ENCODE measurements at places on chromosomes 12 and 14. TPM values are rescaled to one million over a fixed set of nuclear protein-coding genes. Genes with fewer than 3 reads are reported as not detected.
A peak's percentile ranks its signal among the peaks of the same experiment; 100 is the strongest.

The SPPL3 gene
- total RNA-seq, result 75.6 TPM

DNA sequence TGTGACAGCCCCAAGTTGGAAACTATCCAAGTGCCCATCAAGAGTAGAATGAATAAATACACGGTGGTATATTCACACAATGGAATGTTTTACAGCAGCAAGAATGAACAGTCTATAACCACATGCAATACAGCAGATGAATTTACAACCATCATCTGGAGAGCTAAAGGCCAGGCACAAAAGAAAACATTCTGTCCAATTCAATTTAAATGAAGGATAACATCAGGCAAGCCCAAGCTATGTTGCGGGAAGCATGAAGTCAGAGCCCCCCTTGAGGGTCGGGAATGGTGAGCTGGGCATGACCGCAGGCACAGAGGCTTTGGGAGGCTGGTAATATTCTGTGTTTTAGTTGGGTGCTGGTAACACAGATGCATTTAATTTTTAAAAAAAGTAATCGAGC is 76.0 kb downstream of the SYNE3 start:
- H3K4me3 ChIP-seq, result no peak overlapping the region
- H3K27me3 ChIP-seq, result no peaks in the 10 kb centered on the region
- peak overlapping the region; percentile 8 for H3K27ac ChIP-seq
- H3K36me3 ChIP-seq, result peaks cover 8% of the 10 kb centered on the region

DNA sequence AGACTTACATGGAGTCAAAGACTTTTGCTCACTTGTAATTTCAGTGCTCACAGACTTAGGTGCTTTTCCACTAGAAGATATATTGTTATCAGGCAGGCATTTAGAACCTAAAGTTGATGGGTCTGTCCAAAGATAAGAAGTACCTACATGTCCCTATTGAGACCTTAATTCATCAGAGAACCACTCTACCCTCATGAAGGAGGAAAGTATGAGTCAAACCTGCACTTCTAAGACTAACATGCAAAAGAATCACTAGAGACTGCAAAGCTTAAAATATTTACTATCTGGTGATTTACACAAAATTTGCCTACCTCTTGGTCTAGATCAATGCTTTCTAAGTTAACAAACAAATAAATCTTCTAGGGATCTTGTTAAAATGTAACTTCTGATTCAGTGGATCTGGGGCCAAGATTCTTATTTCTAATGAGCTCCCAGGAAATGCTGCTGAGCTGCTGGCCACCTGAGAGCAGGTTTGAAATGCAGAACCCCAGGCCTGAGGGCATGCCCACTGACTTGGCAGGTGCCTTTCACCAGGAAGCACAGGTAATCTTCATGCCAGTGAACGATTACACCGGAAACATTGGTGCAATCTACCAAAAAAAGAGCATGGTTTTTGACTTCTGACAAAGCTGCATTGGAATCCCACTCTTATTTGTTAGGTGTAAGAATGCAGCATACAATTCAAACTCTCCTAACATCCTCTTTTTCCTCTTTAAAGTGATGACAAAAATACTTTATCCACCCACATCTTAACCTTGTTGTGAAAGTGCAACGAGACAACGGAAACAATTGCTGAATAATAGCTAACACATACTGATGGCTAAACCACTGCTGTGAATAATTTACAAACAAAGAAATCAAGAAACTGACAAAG is 214.2 kb downstream of the ADAMTS20 start:
- DNase-seq, result no peak
- H3K27ac ChIP-seq, result peak overlapping the region; percentile 74
- no peaks in the 10 kb centered on the region for H3K27me3 ChIP-seq
- no peak overlapping the region for H3K4me3 ChIP-seq

DNA sequence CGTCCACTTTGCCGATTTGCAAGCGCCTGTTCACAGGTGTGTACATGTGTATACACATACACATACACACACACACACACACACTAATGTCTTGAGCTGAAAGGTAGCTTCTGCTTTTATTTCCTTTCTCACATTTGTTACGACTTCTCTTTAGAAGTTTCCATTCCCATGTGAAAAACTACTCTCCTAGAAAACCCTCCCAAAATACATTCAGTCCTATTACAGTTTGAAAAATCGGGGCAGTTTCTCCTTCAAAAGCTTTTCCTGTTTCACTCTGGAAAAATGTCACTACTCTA is 3.9 kb downstream of the BLTP3B start:
- H3K27me3 ChIP-seq, result no peaks in the 10 kb centered on the region
- H3K27ac ChIP-seq, result peak overlapping the region; percentile 32
- H3K4me1 ChIP-seq, result peaks cover 29% of the 10 kb centered on the region
- DNase-seq, result no peak
- H3K36me3 ChIP-seq, result no peaks in the 10 kb centered on the region

- no peaks in the 10 kb centered on the region for H3K36me3 ChIP-seq
- H3K27me3 ChIP-seq, result peaks cover 4% of the 10 kb centered on the region
- peaks cover 20% of the 10 kb centered on the region for H3K4me1 ChIP-seq
- no peak for DNase-seq
Measured at GRCh38 chr12:128449146-128449894, 182.3 kb downstream of the TMEM132C start.
